Fibroblast of skin of back (primary cell): ENCODE measurements at places on chromosomes 7 and 10.

DNA sequence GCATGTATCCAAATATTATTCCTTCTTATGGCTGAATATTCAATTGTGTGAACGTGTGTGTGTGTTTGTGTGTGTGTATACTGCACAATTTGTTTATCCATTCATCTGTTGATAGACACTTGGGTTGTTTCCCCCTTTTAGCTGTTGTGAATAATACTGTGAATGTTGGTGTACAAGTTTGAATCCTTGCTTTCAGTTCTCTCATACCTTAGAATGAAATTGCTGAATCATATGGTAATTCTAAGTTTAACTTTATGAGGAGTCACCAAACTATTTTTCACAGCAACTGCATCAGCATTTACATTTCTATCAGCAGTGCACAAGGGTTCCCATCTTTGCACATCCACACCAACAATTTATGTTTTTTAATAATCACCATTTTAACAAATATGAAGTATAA lies 86.9 kb upstream of the GATAD1 start:
- DNase-seq: peak; percentile 39

DNA sequence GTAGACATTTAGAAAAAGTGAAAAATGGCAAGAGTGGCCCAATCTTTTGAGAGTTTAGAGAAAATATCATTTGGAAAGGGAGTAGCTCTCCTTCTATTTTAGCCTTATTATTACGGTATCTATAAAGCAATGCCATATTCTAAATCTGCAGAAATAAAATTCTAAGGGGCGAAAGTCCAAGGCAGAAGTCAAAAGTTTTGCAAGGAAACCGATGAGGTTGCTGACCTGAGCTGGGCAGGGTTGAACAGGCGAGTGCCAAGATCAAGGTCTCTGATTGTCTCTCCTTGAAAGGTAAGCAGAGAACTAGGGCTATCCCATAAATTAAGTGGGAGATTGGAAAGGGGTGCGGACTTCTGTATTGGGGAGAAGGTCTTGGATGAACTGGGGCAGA lies 11.7 kb downstream of the TRIM56 start:
- no peak for DNase-seq

DNA sequence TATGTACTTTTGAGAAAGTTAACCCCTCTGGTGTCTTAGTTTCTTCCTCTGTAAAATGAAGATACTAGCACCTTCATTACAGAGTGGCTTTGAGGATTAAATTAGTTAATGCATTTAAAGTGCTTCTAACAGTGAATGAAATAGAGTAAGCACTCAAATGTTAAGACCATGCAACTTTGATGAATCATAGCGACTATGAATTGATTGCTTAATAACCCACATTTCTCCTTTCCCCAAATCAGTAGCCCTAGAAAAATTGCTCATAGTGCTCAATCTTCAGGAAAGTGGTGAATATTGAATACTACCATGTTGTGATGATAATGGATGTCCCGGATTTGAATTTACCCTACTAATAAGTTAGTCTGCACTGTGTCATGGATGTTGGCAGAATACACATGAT lies 48.1 kb downstream of the CD36 start:
- DNase-seq: no peak

DNA sequence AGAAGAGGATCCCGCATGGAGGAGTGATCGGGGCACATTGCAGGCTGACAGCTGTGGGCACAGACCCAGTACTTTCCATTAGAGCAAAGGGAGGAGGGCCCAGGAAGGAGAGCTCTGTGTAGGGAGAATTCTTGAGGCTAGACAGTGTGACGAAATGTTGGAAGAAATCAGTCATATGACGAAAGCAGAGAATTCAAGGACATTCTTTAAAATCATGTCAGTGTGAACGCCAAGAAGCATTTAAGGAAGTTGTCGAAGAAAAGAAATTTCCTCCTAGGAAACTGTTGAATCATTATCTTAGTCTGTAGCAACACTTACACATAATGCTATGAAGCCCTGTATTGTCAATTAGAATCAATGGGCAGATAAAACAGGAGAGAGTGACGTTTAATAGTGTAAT lies 191.3 kb upstream of the ADARB2 start:
- no peak for DNase-seq
